ENCODE measurements at places on chromosomes 11 and 22.

DNA sequence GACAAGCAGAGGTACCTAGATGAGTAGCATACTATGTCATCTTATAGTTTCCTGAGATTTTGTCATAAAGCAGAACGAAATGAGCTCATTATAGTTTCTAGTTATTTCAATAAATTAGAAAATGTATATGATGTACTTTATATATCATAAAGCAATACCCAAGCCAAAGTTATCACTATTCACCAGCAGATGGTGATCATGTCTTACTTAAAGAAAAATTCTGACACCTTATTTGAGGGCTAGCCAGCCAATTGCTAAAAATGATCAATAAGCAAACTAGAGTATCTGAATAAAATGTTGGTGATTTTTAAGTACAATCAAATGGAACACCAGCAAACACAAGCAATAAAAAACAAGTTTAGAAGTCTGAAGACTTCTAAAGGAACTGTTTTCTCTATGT lies 44.1 kb downstream of the RSF1 start:
- DNase-seq: no peak

GRCh38 chr11:104320097-104320496 lies 156.2 kb upstream of the PDGFD start:
- no peak for DNase-seq

- no peak for DNase-seq
These were observed 25.9 kb downstream of the PIWIL4 start for GRCh38 chr11:94593030-94593429.

GRCh38 chr11:12232817-12233601 lies 122.6 kb downstream of the MICAL2 start:
- DNase-seq: no peak

- no peak for DNase-seq
These were observed 28.5 kb upstream of the ALKBH3 start for GRCh38 chr11:43852057-43852636.

GRCh38 chr22:47154621-47155081 lies 392.2 kb downstream of the TBC1D22A start:
- no peak for DNase-seq

- DNase-seq: no peak
These were observed 63.9 kb upstream of the CSNK2A3 start for GRCh38 chr11:11416917-11417316.

- no peak for DNase-seq
These were observed 37.9 kb downstream of the DKK3 start for GRCh38 chr11:11970556-11970955.

DNA sequence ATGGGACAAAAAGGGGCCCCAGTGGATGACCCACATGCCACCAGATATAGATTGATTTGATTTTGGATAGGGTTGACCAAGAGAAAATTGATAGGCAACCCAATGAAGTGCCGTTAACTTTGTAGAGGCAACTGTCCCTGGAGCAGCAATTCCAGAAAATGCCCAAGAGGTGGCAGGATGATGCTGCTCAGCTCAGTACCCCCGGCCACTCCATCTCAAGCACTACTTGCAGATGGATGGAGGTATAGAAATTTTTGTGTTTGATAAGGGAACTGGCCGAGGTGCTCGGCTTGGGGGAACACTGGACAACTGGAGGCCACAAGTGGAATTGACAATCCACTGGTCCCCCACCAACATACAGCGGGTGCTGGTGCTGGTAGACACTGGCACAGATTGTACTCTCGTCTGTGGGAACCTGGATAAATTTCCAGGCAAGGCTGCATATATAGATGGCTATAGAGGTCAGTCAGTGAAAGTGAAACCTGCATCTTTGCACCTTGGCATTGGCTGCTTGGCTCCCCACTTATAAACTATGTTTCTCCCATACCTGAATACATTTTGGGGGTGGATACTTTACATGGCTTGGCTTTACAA lies 86.3 kb downstream of the CCDC83 start:
- no peak for DNase-seq

- no peak for DNase-seq
These were observed 16.9 kb downstream of the GGTLC2 start for GRCh38 chr22:22661275-22661674.

DNA sequence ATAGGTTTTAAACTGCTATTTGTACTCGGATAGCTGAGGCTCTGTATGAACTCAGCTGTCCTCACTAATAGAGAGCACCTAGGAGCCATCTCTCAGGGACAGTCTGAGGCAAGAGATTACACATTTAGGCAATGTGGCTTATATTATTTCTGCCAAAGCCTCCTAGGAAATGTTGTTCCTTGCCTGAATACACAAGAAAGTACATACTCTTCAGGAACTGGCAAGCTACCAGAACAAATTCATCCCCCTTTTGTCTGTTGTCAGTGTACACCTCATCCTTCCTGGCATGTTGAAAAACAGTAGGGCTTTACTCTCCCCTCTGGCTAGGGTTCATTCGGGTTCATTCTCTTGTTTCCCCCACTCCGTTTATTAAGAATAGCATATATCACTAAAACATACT lies 615.9 kb upstream of the FAT3 start:
- DNase-seq: no peak

Data from activated CD4-positive, CD25-positive, alpha-beta regulatory T cell treated with anti-CD3 and anti-CD28 coated beads, Interleukin-2, amount 50 U/mL, for 16 hours (primary cell).